GM04503 (cell line): ENCODE measurements at places on chromosomes 16 and 17.

GRCh38 chr16:53258809-53259208 is 175.5 kb upstream of the RBL2 start:
- DNase-seq, result no peak

DNA sequence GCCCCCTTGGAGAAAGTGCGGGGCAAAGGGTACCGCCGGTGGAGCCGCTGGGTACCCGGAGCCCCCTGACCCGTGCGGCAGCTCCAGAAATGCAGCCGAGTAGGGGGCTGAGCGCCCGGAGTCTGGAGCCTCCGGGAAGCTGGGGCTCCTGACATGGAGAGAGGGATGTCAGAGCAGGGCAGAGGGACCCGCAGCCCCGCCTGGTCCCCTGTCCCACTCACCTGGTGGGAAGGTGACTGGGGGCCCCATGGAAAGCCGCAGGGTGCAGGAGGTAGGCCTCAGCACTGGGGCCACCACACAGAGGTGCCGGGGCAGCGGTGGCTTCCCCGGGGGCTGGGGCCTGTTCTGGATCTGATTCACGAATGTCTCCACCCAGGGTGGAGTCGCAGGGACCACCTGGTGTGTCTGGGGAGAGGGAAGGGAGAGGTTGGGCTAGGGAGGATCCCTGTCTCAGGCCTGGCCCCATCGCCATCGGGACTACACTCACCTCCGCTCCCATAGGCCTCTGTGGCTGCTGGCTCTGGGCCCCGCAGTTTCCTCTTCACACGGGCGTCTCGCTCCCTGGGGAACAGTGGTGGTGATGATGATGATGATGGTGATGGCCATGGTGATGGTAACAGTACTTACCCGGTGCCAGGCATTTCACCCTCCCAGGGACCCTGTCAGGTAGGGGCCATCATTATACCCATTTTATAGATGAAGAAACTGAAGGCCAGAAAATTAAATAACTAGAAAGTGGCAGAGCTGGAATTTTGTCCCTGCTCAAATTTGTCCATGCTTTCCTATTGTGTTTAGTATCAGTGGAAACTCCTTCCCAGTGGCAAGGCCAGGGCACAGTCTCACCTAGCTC is 5.2 kb downstream of the TBX6 start:
- no peak for DNase-seq

DNA sequence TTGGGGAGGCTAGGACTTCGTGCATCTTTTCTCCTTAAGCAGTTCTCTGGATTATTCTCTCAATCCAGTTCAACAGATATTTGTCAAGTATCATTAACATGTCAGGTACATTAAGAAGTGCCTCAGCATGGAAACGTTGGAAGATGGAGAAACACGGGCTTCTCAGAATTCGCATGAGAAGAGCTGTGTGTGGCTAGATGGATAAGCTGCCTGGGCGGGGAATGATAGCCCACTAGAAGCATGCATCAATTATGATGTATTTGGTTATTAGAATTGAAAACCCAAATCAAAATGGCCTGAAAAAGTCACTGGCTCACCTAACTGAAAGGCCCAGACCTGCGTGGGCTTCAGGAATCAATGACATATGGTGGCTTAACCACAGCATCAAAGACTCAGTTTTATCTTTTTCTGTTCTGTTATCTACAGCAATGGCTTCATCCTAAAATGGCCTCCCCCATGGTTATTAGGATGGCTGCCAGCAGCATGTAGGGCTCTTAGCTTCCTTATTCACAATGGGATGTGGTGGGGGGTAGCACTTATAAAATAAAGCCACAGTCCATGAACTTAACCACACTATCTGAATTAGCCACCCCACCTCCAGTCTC is 43.9 kb downstream of the MMD start:
- no peak for DNase-seq

GRCh38 chr17:37168731-37169353 is 206.9 kb upstream of the C17orf78 start:
- DNase-seq, result no peak

DNA sequence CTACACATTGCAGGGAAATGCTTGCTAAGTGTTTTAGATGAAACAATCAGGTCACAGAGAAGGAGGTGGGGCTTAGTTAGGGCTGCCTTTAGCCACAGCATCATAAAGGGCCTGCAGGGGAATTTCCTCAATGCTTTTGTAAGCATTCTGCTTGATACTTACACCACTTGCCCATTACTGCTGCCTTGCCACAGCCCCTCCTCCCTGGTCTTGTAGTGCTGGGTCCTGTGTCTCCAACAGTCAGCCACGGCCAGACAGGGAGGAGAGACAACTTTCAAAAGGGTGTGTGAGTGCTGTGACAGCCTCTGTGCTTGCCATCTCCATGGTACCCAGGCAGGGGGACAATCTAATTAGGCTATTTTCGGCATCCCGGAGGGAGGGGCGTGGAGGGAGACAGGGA is 111.2 kb downstream of the SHISA9 start:
- no peak for DNase-seq

GRCh38 chr17:47811709-47812108 is 9.9 kb downstream of the OSBPL7 start:
- DNase-seq, result no peak

GRCh38 chr16:47979164-47979520 is 176.7 kb downstream of the ABCC12 start:
- DNase-seq, result no peak

DNA sequence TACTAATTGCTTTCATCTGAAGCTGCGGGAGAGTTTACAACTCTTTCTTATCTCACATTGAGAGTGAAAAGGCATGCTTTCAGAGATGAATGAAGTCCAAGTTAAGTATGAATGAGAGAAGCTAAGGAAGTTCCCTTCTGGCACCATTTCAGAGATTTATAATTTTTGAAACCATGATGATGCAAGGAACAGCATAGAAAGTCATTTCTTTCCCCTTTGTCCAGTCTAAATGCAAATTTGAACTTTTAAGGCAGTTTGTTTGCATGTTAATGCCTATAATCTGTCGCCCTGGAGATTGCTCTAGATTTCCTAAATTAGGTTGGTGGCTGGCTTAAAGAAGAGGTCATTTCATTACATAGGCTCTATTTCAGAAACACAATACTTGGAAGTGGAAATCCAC is 594.8 kb upstream of the GOT2 start:
- no peak for DNase-seq

- DNase-seq, result no peak
Observed at GRCh38 chr17:51912939-51913338, 245.6 kb downstream of the CA10 start.

DNA sequence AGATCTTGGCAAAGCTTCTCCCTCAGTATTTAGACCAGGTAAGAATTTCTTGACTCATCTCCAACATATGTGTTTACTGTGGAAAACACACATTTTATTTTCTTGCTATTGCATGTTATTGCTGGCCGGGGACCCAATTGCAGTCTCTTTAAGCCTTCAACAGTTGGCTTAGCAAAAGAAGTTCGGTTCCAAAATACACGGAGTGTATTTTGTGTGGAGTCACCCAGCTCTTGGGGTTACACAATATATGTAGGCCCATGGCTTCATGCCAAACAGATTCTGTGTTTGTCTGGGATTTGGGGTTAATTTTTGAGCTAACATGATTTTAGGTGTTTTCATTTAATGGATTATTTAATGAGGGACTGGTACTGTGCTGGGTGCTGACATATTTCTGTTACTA is 4.0 kb downstream of the ALDH3A2 start:
- no peak for DNase-seq

DNA sequence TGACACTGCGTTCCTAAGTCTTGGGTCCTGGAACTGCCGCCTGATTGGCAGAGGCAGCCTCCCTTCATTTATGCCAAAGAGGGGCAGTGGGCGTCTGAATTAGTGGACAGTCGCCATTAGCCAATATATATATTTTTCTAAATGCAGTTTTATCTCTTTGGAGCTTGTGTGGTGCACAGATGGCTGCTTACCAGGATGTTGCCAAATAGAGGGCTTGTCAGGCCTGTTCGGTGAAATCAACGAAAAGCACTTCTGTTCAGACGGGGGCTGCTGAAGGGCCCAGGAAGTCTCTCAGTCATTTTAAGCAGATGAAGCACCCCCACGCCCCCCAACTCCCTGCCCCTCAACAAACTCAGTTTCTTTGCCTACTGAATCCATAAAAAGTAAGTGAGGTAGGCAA is 66.0 kb downstream of the RAP1GAP2 start:
- DNase-seq, result no peak

GRCh38 chr17:1158879-1159278 is 20.9 kb downstream of the ABR start:
- DNase-seq, result peak; percentile 21

DNA sequence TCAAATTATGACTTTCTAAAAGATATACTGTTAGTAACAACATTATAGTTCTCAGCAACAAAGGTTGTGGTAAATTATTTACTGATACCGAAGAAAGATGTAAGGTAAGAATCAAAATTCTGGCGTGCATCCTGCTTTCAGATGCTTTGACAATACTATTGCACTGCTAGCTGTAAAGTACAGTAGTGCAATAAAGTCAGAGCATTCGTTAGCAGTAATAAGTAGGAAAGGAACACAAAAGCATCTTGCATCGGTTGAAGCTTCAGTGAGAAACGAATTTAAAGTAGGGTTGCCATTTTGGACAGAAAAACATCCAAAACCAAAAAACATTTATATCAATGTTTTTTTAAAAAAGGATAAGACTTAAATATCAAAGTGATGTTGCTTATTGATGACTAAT is 4.0 kb downstream of the SKA2 start:
- DNase-seq, result no peak

DNA sequence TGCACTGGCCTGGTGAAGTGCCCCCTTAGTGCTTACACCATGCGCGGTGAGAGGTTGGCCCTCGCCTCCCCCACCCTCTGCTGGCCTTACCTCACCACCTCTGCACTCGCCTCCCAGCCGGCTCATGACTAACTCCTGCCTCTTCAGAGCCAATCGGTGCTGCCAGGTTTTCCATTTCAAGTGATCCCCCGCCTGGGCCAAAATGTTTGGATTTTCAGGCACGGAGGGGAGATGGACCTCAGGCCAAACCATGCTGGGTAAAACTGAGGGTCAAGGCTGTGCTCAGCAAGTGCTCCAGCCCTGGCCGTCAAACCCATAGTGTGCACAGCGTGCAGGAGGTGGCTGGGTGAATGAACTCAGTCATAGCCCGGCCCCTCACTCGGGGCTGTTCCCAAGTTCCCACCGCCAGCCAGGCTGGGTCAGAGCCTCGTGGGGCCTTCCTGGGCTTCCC is 175.4 kb downstream of the SEC14L1 start:
- no peak for DNase-seq

GRCh38 chr17:15264542-15264941 is 584 bp downstream of the PMP22 start:
- DNase-seq, result no peak

DNA sequence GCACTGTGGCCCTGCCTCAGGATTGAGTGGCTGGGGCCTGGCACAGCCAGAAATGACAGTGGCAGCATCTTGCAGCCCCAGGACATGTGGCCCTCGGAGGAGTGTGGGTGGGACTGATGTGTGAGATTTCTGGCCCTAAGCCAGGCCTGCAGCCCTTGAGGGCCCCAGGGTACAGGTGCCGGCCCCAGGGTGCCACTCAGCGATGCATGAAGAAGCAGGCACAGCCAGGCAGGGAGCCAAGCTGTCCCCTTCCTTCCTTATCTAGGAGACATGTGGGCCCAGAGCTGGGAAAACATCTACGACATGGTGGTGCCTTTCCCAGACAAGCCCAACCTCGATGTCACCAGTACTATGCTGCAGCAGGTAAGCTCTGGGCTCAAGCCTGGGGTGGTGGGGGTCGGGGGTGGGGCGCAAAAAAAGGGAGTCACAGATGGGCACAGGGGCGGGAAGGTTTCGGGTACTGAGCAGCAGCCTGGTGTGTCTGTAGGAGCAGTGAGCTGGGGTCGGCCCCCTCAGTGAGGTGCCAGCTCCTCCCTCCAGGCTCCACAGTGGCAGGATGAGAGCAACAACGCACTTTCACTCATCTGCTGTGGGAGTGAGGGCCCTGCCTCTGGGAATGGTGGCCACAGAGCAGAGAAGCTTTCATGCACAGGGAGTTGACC is 4.1 kb downstream of the ACE start:
- no peak for DNase-seq

GRCh38 chr17:76994237-76994637 is 126.0 kb downstream of the MGAT5B start:
- no peak for DNase-seq

GRCh38 chr17:32628271-32629044 is 141.7 kb downstream of the CDK5R1 start:
- DNase-seq, result no peak

- DNase-seq, result no peak
Observed at GRCh38 chr17:70629902-70630301, 460.6 kb downstream of the KCNJ2 start.

DNA sequence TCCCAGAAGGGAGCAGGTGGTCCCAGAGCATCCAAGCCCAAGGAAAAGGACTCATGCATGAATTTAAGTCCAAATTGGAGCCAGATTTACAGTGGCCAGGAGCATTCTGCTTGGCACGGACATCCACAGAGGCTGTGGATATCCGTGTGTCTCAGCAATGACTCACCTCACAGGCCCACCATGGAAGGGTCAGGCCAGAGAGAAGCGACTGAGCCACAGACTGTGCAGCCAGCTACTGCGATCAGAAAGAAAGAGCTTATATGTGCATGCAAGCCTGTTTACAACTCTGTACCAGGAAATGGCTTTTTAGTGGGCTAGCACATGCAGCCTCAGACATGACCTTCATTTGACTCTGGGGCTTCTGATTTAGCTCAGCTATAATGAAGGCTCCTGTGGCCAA is 231.0 kb downstream of the C16orf95 start:
- DNase-seq, result no peak

GRCh38 chr17:73792994-73793393 is 148.7 kb upstream of the SDK2 start:
- no peak for DNase-seq

GRCh38 chr17:46940692-46941404 is 17.9 kb downstream of the GOSR2 start:
- no peak for DNase-seq

DNA sequence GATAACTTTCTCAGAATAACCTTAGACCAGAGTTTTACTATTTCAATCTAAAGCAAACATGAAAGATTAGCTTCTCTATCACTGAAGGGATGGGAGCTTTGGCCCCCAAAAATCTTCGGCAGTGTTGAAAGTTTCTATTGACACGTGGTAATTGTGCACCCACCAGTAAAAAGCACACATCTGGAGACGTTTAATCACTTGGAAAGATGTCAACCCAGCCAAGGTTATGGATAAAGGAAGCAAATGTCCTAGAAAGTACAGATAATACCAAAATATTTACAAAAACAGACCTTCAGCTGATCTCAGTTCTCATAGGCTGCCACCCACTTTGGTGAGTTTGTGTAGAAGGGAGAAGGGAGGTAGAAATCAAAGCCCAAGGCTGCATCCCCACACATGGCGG is 5.3 kb downstream of the MYCBPAP start:
- no peak for DNase-seq

DNA sequence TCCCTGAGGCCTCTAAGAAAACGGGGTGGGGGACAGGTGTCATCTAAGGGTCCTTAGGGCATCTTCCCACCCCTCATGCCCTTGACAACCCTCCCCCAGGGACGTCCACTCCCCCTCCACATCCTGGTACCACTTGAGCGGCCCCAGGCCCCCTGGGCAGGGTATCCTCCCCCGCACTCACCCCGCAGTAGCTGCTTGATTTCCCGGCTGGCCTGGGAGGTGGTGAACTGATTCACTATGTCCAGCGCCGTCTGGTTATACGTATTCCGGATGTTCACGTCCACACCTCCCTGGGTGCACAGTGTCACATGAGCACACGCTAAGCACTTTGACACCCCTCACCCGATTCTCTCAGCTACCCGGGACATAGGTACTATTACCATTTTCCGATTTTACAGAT is 9.7 kb downstream of the CASKIN2 start:
- DNase-seq, result no peak

GRCh38 chr16:2692251-2692947 is 10.1 kb downstream of the KCTD5 start:
- DNase-seq, result no peak
